Stimulated activated CD8-positive, alpha-beta memory T cell treated with anti-CD3 and anti-CD28 coated beads, Interleukin-15, amount 100 ng/mL, for 24 hours (primary cell): ENCODE measurements at places on chromosomes 2 and 18.

- no peak for DNase-seq
Measured at GRCh38 chr18:4284528-4284927, 170.6 kb downstream of the DLGAP1 start.

GRCh38 chr2:140551287-140551686 is 1579.5 kb downstream of the LRP1B start:
- DNase-seq, result no peak

- DNase-seq, result no peak
Measured at GRCh38 chr18:58473071-58473470, 155.8 kb downstream of the ALPK2 start.

- DNase-seq, result peak; percentile 86
Measured at GRCh38 chr2:148874868-148875341, at the start of gene KIF5C. Gene KIF5C, plus strand, starts transcription at chr2:148875227. Its CDS starts 391 bp downstream, at chr2:148875618.

DNA sequence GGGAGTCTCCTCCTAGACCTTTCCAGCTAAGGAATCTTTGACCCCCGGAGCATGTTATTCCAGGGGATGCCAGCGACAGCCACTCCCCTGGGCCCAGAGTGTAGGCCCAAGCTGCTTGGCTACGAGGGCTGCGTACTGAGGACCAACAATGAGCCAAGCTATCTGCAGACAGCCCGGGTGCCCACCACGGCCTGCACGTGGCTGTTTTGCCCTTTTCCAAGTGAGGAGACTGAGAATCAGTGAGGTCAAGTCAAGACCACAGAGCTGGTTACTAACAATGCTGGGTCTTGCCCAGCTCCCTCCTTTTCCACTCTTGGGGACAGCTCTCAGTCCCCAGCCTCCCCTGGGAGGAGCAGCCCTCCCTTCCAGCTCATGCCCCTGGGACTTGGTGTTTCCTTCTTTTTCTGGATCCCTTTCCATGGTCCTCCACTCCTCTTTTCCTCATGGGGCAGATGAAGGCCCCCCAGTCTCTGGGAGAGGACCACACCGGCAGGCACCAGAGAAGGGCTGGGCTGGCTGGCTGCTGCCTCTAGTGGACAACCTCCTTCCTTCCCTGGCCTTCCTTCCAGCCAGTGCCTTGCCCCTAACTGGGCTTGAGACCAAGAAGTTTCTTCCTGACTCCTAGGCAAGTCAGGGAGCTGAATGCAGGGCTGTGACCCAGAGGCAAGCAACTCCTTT is 550 bp upstream of the MALL start:
- no peak for DNase-seq

- DNase-seq, result no peak
Measured at GRCh38 chr2:239095460-239096081, 247.7 kb downstream of the TWIST2 start.

GRCh38 chr2:231464576-231465540 is 574 bp upstream of the NCL start:
- DNase-seq, result peak; percentile 99

DNA sequence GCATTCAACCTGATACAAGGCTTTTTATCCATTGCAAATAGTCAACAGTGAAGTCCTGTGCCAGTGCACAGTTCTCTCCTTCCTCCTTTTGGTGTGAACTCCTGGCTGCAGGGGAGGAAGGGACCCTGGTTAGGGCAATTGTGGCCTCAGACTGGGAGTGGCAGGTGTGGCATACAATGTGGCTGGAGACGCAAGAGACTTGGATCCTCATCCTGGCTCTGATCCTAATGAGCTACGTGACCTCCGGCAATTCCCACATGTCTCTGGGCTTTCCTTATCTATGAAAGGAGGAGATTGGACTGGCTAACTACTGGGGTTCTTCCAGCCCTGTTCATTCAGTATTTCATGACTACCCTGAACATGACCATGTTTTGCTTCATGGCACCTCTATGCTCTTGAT is 10.5 kb upstream of the IL1A start:
- DNase-seq, result no peak

DNA sequence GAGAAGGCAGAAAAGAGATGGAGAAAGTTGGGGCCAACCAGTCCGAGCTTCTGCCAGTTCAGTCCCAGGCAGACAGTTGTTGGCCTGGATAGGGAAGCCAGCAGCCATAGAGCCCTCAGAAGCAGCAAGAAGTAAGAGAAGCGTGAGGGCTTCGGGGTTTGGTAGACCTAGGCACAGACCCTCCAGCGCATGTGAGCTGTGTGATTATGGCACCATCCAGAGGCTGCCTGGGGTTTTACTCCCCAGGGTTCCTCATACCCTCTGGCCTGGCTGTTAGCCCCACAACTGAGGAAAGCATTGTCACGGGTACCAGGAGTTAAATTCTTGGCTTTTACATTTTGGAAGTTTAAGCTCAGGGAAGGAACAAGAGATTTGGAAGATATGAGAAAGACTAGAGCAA is 93.7 kb upstream of the RAB6C start:
- DNase-seq, result no peak

DNA sequence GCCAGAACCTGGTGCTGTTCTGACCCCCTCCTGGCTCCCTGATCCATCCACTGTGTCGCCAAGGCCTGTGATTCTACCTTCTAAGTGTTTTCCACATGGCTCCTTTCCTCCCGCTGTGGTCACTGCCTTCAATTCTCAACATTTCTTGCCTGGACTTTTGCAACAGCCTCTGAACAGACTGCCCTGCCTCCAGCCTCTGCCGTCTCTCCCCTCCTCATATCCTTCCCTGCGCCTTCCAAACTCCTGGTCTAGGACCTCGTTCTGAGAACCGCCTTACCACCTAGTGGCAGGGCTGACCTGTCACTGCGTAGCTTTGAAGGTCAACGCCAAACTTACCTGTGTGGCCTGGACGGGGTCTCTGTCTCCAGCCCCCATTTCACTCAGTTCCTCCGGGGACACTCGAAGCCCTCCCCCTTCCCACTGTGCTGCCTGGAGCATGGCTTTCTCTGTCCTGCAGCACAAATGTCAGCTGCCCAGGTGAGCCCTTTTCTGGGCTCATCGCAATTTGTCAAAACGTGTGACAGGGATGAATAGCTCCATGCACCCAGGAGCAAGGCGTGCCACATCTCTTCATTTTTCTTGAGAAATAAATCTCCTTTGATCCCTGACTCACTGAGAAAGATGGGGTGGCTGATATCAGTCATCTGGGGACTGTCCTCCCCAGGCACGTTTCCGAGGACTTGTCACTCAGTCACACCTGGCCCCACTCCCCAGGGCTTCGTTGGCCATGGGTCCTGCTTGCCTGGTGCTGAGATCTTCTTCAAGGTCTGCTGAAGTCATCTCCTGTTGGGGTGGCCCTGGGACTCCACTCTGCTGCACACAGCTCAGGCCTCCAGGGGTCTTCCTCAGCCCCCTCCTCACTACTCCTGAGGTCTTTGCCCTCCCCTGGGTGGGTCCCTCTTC is 46.7 kb downstream of the LDLRAD4 start:
- no peak for DNase-seq

- no peak for DNase-seq
Measured at GRCh38 chr2:206049392-206049791, 36.6 kb downstream of the INO80D start.

- DNase-seq, result no peak
Measured at GRCh38 chr2:43887176-43887575, 48.4 kb downstream of the ABCG8 start.

- DNase-seq, result no peak
Measured at GRCh38 chr18:13574355-13574754, 152.0 kb downstream of the FAM210A start.

DNA sequence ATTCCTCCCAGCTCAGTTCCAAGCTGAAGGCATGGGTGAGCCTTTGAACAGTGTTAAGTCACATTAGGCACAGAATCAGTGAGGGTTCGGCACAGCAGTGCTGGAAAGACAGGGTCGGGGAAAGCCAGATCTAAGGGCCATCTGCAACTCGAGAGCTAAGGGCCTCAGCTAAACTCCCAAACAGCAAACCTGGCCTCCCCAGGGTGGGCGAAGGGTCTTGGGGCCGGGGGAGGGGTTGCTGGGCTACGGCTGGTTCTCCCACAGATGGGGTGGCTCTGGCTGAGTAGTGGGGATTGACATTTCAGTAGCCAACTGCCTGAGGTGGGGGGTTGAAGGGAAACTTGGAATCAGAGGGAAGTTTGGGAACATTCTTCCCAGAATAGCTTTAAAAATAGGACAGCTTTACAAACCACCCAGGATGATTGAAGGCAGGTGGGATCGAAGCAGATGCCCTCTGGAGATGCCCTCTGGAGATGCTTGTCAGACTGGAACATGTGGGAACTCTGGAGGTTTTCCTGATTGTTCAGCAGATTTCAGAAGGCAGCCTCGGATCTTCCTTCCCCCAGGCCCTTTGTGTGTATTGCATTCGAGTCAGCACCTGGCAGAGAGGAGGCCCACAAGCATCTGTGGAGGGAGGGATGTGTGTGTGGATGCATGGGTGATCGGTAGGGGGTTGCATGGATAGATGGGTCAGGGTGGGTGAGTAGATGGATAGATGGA is 156.4 kb downstream of the SMAD7 start:
- no peak for DNase-seq

DNA sequence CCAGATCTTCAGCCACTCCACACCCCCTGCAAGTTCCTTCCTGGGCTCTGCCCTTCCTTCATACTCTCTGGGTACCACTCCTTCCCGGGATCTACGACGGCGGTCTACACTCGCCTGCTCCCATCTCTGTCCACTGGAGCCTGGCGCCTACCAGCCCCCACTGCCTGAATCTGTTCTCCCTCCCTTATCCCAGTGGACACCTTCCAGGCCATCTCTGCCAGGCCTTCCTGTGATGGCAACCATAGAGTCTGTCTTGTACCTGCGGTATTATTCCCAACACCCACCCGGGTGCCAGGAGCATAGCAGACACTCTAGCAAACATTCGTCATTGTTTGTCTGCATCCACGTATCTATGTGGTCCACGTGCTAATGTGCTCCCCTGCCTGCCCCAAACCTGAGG is 140.9 kb downstream of the ZFP36L2 start:
- DNase-seq, result no peak

DNA sequence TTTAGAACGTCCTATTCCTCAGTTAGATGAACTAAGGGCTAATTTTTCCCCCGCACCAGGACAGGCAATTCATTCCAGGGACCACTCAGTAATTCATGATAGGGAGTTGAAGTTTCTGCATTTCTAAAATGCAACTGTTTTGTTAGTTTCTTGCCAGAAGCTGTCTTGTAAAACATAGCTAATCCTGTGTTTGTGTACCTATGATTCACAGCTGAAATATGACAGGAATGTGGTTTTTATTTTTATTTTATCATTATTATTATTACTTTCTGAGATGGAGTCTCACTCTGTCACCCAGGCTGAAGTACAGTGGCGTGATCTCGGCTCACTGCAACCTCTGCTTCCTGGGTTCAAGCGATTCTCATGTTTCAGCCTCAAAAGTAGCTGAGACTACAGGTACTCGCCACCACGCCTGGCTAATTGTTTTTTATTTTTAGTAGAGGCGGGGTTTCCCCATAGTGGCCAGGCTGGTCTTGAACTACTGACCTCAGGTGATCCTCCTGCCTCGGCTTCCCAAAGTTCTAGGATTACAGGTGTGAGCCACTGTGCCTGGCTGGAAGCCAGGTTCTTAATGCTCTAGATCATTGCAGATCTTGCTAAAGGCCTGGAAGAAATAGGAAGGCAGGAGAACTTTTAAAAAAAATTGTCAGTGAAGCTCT is 154.8 kb upstream of the FHL2 start:
- no peak for DNase-seq

DNA sequence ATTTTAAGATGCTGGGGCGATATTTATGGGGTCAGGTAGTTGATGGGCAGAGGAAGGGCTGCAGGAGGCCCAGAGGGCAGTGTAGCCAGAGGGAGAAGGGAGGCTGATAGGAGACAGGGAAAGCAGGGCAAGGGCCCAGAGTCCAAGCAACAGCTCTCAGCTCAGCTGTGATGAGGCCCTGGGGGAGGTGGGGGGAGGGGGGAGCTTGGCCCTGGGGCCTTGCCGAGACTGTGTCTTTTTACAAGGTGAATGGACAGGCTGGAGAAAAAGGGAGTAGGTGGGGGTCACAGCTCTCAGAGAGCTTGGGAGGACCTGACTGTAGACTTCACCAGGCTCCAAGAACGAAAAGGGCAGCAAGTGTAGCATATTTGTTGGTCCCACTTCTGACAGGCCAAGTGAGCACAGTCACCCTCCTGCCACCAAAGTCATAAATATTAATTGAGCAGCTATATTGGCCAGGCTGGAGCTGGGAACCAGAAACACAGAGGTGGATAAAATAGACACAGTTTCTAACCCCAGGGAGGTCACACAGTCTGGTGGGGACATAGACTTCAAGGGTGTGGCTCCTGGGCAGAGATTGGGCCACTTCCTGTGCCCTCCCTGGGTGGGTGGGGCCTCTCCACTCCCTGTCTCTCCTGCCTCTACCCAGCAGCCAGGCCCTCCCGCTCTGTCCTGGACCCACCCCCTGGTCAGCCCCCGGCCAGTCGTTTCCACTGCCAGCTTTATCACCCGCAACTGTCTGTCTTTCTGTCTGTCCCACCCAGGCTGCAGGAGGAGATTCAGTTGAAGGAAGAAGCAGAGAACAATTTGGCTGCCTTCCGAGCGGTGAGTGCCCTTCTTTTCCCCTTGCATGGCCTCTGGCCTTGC is 1.4 kb downstream of the DES start:
- no peak for DNase-seq

DNA sequence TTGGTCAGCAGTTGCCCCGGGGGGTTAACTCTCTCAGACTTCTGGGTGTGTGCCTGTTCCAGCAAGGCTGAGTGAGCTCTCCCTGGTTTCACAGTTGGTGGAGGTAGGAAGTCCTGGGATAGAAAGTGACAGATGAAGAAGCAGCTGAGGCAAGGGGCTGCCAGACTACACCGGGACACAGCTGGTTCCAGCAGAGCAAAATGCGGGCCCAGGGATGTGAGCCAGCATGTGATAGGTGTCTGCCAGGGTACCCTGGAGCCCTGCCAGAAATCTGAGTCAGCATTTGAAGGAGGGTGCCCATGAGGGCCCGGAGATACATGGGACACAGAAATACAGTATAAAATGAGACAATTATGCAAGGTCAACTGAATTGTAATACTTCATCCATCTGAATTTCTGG is 79.3 kb upstream of the LGALSL start:
- DNase-seq, result no peak

- DNase-seq, result no peak
Measured at GRCh38 chr18:10432781-10433180, 21.7 kb upstream of the APCDD1 start.

GRCh38 chr2:49687918-49688317 is 533.6 kb upstream of the FSHR start:
- no peak for DNase-seq

DNA sequence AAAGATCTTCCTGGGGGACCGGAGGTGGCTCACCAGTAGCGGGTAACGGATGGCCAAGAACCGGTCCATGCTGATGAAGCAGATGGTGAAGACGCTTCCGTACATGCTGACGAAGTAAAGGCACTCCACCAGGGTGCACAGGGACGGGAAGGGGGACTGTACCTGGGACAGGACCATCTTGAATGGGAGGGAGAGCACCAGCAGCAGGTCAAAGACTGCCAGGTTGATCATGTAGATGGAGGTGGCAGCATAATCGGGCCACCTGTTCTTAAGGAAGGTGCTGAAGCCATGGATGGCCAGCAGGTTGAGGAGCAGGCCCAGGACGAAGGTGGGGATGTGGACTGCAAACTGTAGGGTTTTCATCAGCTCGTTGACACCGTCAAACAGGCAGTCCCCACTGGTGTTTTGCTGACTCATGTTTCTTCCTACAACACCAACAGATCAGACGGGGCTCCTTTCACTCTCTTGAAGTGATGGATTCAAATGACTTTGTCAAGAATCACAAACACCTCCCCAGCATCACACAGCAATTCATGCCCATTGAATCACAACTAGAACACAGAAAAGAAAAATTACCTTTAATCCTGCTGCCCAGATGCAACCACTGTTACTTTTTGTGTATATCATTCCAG is 14.4 kb downstream of the GPR55 start:
- no peak for DNase-seq

- DNase-seq, result no peak
Measured at GRCh38 chr18:50947899-50948298, 19.9 kb upstream of the ELAC1 start.
